ENCODE measurements at places on chromosomes 1 and 21.

DNA sequence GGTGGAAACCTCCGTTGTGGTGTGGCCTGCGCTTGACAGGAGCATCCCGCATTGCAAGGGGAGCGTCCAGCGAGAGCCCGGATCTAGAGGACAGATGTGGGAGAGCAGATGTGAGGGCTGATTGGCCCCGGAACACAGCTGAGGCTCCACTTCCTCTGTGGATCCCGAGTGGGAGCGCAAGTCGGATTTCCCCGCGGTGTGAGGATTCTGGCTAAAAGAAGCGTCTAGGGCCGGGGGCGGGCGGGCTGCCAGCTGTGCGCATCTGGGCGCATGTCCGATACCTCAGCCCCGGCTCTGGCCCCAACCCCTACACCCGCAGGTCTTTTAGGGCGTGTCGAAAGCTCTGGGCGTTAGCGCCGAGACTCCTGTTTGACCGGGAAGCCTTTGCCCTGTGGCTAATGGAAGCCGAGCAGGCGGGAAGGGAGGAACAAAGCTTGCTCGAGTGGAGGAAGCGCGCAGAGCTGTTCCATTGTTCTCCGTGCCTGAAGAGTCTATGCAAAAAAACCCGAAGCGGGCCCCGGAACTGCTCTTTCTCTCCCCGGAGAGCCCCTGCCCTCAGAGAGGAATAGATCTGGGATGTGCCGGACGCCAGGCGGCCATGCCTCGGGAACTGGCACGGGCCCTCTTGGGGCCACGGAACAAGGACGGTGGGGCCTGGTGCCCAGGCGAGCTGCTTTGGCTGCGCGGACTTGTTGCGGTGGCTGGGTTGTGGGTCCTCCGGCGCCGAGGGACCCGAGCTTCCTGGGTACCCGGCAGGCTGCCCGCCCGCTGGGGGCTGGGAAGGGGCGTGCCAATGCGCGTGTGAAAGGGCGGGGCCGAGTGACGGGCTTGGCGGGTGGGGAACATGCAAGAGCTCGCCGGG is 111.1 kb downstream of the NAV1 start:
- DNase-seq, result no peak

GRCh38 chr21:46637952-46638746 is 2.7 kb downstream of the PRMT2 start:
- DNase-seq, result no peak

- DNase-seq, result no peak
These were observed 164.2 kb upstream of the COL6A1 start for GRCh38 chr21:45817345-45817744.

GRCh38 chr1:84103197-84103992 is 40.7 kb upstream of the PRKACB start:
- DNase-seq, result no peak

GRCh38 chr1:47938520-47938919 is 58.7 kb downstream of the TRABD2B start:
- DNase-seq, result no peak

DNA sequence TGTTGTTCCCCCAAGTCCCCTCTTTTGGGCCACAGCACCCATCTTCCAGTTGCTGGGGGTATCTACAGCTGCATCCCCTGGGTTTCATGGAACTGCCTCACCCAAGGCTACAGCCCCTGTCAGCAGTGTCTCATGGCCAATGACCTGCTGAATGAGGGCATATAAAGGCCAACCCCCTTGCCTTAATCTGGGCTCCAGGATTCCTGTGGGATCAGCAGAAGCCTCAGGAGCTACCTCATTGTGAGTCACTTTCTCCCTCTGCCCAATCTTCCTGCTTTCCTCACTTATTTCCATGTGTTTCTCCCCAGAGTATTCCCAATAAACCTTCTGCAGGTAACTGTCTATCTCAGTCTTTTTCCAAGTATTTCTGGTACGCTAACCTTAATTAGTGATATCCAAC is 37.3 kb upstream of the SYT14 start:
- no peak for DNase-seq

DNA sequence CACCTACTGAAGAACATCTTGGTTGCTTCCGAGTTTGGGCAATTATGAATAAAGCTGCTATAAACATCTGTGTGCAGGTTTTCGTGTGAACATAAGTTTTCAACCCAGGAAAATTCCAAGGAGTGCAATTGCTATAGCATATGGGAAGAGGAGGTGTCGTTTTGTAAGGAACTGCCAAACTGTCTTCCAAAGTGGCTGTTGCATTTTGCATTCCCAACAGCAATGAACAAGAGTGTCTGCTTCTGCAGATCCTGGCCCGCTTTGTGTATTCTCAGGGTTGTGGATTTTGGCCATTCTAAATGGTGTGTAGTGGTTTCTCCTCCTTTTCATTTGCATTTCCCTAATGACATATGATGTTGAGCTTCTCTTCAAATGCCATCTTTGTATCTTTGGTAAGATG is 23.8 kb downstream of the GNG4 start:
- DNase-seq, result no peak

GRCh38 chr1:196896355-196896754 is 8.5 kb downstream of the CFHR4 start:
- no peak for DNase-seq

GRCh38 chr21:33278721-33279120 is 12.6 kb downstream of the IL10RB start:
- no peak for DNase-seq

GRCh38 chr1:161936786-161937185 is 86.9 kb downstream of the OLFML2B start:
- no peak for DNase-seq

GRCh38 chr1:33392639-33393038 is 38.3 kb downstream of the PHC2 start:
- DNase-seq, result no peak

DNA sequence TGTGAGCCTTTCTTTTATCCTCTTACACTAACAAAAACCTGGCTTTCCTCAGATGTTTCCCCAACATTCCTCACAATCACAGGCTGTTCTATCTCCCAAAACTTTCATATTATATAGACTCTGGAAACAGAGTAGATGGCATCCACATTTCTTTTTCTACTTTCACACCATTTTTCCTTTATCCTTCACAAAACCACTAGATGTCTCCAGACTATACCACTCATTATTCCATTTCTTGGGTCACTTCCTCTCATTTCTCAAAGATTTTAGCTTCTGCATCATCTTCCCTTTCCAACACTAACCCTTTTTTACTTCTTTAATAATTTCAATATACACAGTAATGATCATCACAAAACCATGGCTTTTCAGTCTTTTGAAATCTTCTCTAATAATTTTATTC is 286.0 kb upstream of the DEPDC1 start:
- DNase-seq, result no peak

DNA sequence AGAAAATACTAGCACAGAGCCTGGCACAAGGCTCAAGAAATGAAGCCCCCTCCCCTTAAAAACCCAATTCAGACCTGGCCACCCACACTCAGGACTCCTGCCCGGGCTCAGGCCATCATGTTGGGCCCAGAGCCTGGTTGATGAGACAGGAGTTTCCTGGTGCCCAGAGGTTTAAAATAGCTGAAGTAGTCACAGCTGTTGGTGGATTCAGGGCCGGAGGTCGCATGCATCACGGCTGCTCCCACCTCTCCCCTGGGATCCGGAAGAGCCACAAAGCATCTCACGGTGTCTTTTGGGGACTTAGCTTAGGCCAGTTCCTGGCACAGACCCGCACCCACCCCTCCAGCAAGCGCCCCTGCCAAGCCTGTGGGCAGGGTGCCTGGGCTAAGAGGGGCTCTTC is 2.6 kb upstream of the PADI2 start:
- DNase-seq, result no peak

GRCh38 chr1:22295856-22296255 is 153.0 kb upstream of the WNT4 start:
- DNase-seq, result no peak

- no peak for DNase-seq
These were observed 90.9 kb downstream of the MAN1C1 start for GRCh38 chr1:25707280-25708016.

GRCh38 chr1:111862599-111862998 is 106.9 kb downstream of the DDX20 start:
- DNase-seq, result no peak

DNA sequence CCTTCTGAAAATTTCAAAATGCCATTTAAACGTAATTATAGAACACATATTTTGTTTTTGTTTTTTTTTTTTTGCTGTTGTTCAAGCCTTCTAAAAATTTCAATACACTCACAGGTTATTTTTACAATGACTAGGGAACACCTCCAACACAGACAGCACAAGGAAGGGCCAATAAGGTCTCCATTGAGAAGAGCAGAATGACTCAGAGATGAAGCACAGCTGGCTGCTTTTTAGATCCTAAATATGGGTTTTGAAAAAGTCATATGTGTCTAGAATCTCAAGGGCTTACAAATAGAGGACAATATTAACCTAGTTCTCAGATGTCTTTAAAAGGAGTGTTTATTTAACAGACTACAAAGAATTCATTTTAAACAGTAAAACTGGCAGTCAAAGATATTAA is 104.6 kb downstream of the NEGR1 start:
- DNase-seq, result no peak

GRCh38 chr1:19564366-19564765 is 79.0 kb upstream of the CAPZB start:
- DNase-seq, result no peak

GRCh38 chr1:12692967-12693782 is 22.7 kb upstream of the AADACL3 start:
- no peak for DNase-seq

GRCh38 chr1:96329121-96329520 is 392.5 kb upstream of the PTBP2 start:
- DNase-seq, result no peak

DNA sequence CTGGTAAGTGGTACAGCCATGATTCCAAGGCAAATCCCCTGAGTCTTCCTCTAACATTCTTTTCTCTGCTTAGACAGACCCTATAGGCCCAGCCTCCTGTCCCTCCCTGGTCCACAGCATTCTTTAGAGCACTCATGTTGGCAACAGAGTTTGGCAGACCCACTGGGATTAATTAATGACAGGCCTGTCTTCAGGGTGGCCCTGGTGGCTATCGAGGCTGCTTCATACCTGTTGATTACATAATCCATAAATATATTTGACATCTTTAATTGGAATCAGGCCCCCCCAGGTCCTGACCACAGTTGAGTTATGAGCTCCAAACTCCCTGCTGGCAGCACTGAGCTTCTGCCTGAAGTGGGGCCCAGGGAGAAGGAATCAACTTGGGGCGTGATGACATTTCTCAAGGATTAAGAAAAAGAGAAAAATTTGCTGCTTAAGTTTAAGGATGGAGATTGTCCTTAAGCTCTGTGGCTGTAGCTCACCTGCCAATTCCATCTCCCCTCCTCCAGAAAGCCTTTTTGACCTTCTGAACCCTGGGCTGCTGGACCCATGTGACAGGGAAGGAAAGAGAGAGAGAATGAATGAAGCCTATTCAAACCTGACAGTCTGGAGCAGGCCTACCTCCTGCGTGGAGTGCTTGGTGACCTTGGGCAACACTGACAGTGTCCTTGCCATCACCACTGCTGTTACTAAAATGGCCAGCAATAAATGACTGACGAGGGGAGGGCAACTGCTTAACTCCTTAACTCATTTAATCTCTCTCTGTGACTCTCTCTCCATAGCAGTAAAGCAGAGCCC is 156.6 kb downstream of the TRABD2B start:
- DNase-seq, result no peak

- no peak for DNase-seq
These were observed 25.5 kb upstream of the CAP1 start for GRCh38 chr1:40014812-40015594.

DNA sequence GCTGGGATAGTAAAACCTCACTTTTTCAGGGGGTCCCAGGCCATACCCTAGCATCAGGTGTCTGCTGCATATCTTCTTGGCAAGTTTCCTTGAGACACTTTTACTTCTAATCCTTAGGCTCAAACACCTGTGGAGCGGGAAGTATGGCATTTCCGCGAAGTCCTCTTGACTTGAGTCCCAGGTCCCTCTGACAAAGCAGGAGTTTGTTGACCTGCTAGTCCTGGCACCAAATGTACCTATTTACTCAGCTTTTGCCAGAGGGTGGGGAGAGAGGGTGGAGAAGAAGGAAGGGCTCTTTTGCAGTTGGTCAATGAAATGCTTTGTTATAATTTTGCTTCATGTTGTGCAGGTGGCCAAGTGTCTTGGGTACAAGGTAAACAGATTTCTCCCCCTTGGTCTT is 59.7 kb downstream of the CLIC6 start:
- no peak for DNase-seq

- no peak for DNase-seq
These were observed 66.7 kb downstream of the TEX35 start for GRCh38 chr1:178579562-178579961.

GRCh38 chr21:29526545-29526944 is 227.8 kb downstream of the BACH1 start:
- no peak for DNase-seq

GRCh38 chr21:46361935-46362334 is 38.0 kb downstream of the PCNT start:
- DNase-seq, result no peak

- DNase-seq, result no peak
These were observed 264.2 kb downstream of the DISC1 start for GRCh38 chr1:231890791-231891190.

- no peak for DNase-seq
These were observed 673.3 kb downstream of the BRINP3 start for GRCh38 chr1:189804352-189804751.

GRCh38 chr1:26287033-26287711 is 7.3 kb downstream of the SH3BGRL3 start:
- no peak for DNase-seq

- DNase-seq, result no peak
These were observed 335.5 kb downstream of the COL11A1 start for GRCh38 chr1:102772831-102773230.

DNA sequence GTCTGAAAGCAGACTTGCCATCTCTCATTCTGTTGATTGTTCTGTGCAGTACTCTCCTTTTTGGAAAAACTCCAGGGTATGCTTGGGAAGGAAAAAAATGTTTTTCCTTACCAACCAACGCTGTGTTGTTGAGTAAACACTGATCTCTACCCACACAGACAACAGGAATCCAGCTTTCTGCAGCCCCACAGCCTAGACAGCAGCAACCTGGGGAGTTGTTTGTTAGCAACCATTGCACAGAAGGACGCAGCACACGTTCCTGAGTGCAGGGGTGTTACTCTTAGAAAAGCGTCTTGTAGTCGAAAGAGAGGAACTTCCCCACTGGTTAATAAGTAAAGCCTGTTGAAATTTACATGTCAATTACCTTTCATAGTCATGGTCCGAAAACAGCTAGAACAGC is 56.6 kb downstream of the SMYD2 start:
- no peak for DNase-seq

GRCh38 chr21:30829659-30830058 is at the start of gene KRTAP7-1:
TSS of gene KRTAP7-1 (minus strand) at chr21:30829759. CDS start at chr21:30829698, 61 bp downstream.
- no peak for DNase-seq

GRCh38 chr1:68454534-68454933 is 4.8 kb upstream of the RPE65 start:
- no peak for DNase-seq

- no peak for DNase-seq
These were observed 235.3 kb upstream of the PLXNA2 start for GRCh38 chr1:208479435-208479834.

GRCh38 chr1:36542962-36543515 is 60.3 kb upstream of the CSF3R start:
- no peak for DNase-seq

- no peak for DNase-seq
These were observed 10.0 kb downstream of the ECHDC2 start for GRCh38 chr1:52911541-52911940.
